ENCODE measurements at places on chromosomes 7 and 10. TPM values are rescaled to one million over a fixed set of nuclear protein-coding genes. Genes with fewer than 3 reads are reported as not detected.

The TMEM196 gene
- polyA plus RNA-seq: 0.79 TPM

The RNF32 gene
- polyA plus RNA-seq: 3.7 TPM

The CHAT gene
- polyA plus RNA-seq: 0.96 TPM

The FAM13C gene
- 5.7 TPM for polyA plus RNA-seq

The TMEM139 gene
- polyA plus RNA-seq: 36.2 TPM

The SLC26A4 gene
- 0.28 TPM for polyA plus RNA-seq

The OR9A2 gene
- not detected for polyA plus RNA-seq

The C10orf105 gene
- 0.27 TPM for polyA plus RNA-seq

The RSU1 gene
- 37.0 TPM for polyA plus RNA-seq

The ANAPC16 gene
- polyA plus RNA-seq: 122 TPM

The ANKRD61 gene
- 2.4 TPM for polyA plus RNA-seq

The BICC1 gene
- polyA plus RNA-seq: 6.2 TPM

The SLC18A3 gene
- 3.5 TPM for polyA plus RNA-seq

The KIAA1549 gene
- 3.9 TPM for polyA plus RNA-seq

The NPFFR1 gene
- polyA plus RNA-seq: 0.31 TPM

The PAX4 gene
- polyA plus RNA-seq: 2.8 TPM

The ZNF488 gene
- 2.2 TPM for polyA plus RNA-seq

The GBX1 gene
- polyA plus RNA-seq: 0.07 TPM

The CRHR2 gene
- 0.31 TPM for polyA plus RNA-seq

The LAMB1 gene
- 271 TPM for polyA plus RNA-seq

The AKR1C4 gene
- 0.39 TPM for polyA plus RNA-seq

The PGAM2 gene
- 4.0 TPM for polyA plus RNA-seq

The TAF3 gene
- 5.0 TPM for polyA plus RNA-seq

The CARD11 gene
- polyA plus RNA-seq: 4.8 TPM

The LAMB4 gene
- polyA plus RNA-seq: 0.42 TPM

The TRPV5 gene
- polyA plus RNA-seq: 0.73 TPM

The EPHA1 gene
- polyA plus RNA-seq: 42.5 TPM

The LRRTM3 gene
- 1.4 TPM for polyA plus RNA-seq

The ZNF365 gene
- 0.48 TPM for polyA plus RNA-seq

The HPS6 gene
- polyA plus RNA-seq: 17.9 TPM

The SMC3 gene
- polyA plus RNA-seq: 62.6 TPM

The PTPN20 gene
- polyA plus RNA-seq: 1.5 TPM

The PIK3AP1 gene
- polyA plus RNA-seq: 5.7 TPM

The FRAT1 gene
- polyA plus RNA-seq: 5.6 TPM

The SLC16A12 gene
- polyA plus RNA-seq: 1.1 TPM

The GRM3 gene
- polyA plus RNA-seq: 0.16 TPM

The ADARB2 gene
- 0.52 TPM for polyA plus RNA-seq

The PRSS2 gene
- polyA plus RNA-seq: 60.4 TPM

The GRID2IP gene
- polyA plus RNA-seq: 0.88 TPM

The OGDH gene
- 97.4 TPM for polyA plus RNA-seq

The COL26A1 gene
- 1.0 TPM for polyA plus RNA-seq

The INA gene
- polyA plus RNA-seq: 16.9 TPM

The GDI2 gene
- 313 TPM for polyA plus RNA-seq

The APBB1IP gene
- polyA plus RNA-seq: 3.3 TPM

The EXOC4 gene
- polyA plus RNA-seq: 45.4 TPM

The SFRP5 gene
- polyA plus RNA-seq: 25.0 TPM

The ZNF467 gene
- polyA plus RNA-seq: 6.0 TPM

The PLPP4 gene
- polyA plus RNA-seq: 3.1 TPM

The CDNF gene
- 3.2 TPM for polyA plus RNA-seq
